ENCODE measurements at places on chromosomes 6 and 20.

DNA sequence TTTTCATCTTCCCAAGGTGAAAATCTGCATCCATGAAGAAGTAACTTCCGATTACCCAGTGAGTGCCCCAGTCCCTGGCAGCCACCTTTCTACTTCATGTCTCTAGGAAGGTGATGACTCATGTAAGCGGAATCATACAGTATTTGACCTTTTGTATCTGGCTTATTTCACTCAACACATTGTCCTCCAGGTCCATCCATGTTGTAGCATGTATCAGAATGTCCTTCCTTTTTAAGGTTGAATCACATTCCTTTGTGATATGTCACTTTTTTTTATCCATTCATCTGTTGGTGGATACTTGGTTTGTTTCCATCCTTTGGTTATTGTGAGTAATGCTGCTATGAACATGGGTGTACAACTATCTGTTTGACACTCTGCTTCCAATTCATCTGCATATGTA lies 176.3 kb upstream of the CDYL start:
- DNase-seq = no peak

DNA sequence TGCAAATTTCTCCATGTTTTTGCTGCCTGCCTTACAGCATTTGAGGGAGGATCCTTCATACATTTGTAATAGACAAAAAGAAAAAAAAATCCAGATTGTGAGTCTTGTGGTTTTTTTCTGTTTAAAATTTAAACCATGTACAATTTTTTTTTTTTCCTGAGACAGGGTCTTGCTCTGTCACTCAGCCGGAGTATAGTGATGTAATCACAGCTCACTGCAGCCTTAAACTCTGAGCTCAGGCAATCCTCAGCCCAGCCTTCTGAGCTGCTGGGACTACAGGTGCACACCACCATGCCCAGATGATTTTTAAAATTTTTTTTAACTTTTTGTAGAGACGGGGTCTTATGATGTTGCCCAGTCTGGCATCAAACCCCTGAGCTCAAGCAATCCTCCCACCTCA lies 97.0 kb downstream of the GCLC start:
- no peak for DNase-seq

- no peak for DNase-seq
These were observed 79.1 kb downstream of the SHLD1 start for GRCh38 chr20:5829241-5829809.

- no peak for DNase-seq
These were observed 36.3 kb downstream of the AHI1 start for GRCh38 chr6:135461208-135461607.

Measured in stimulated activated CD8-positive, alpha-beta memory T cell treated with anti-CD3 and anti-CD28 coated beads, Interleukin-2, amount 100 ng/mL, for 1 hour (primary cell).